Activated CD8-positive, alpha-beta T cell treated with anti-CD3 and anti-CD28 coated beads for 36 hours (primary cell): ENCODE measurements at places on chromosomes 12 and 14.

GRCh38 chr12:16526693-16527092 lies 79.3 kb downstream of the LMO3 start:
- DNase-seq = no peak

DNA sequence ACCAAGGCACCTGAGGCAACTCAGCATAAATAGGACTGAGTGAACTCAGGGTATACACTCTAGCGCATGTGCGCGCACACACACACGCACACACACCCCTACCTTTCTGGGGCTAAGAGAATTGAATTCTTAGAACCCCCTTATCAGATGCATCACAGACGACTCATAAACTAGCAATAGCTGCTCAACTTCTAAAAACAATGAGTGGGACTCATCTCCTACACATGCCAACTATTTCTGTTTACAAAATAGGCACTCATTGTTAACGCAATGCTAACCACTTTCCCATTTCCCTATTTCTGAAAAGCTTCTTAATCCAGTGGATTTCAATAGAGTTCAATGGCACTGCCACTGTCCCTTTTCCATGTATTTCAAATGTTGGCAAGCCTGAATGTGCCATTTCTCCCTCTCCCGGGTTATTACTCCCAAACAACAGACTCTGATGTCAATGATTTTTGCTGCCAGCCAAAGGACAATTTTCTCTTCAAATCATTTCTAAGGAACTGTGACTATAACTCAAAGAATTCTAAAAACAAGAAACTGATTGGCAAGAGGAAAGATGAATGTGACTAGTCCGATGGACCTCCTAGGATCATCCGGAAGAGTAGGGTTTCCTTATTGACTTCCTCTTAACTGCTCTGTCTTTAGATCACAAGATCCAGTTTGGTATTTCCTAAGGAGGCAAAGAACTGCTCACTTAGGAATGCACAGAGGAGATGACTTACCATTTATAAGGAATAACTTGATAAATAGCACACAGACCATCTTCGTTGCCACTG lies 48.8 kb downstream of the SLC38A1 start:
- DNase-seq = peak; percentile 86

DNA sequence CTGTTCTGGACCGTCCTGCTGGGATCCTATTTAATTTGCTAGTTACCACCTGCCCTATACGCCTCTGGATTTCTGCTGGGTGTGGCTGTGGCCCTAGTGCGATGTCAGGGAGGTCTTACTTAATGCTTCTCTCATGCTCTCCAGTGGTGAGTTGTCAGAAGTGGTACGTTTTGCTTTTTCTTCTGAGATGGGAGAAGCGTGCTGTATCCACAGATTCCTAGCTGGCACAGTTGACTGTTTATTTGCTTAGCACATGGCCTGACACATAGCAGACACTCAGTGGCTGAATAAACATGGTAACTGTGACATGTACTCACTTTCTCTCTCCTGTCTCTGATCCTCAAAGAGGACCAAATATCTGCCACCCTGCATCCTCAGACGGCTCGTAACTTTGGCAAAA lies 107.3 kb downstream of the CACNA1C start:
- DNase-seq = no peak

DNA sequence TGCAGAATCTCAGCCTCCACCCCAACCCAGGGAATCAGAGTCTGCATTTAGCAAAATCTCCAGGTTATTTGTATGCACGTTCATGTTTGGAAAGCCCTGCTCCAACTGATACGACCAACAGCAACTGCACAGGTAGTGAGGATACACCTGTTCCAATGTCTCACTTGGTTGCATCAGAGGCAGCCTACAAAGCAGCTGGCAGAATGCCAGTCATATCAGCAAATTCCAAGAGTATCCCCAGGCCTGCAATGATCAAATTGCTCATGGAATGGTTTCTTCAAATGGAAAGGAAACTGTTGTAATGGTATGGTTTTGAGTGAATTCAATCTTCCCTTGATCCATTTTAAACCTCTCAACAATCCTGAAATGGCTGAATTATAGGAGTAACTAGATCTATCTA lies 75.4 kb downstream of the GRIP1 start:
- no peak for DNase-seq

DNA sequence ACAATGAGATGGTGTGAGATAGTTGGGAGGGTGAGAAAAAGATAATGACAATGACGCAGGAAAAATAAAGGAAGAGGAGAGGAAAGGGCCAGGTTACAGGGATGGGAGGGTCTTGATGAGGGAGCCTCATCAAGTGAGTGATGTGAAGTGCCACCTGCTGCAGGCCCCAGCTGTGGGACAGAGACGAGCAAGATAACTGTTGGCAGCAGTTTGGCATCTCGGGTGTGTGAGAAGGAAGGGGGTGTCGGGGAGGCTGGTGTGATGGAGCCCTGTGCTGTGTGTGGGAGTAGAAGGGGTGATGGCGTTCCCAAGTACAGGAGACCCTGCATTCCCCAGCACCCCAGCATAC lies 11.4 kb upstream of the TAC3 start:
- DNase-seq = peak; percentile 28

DNA sequence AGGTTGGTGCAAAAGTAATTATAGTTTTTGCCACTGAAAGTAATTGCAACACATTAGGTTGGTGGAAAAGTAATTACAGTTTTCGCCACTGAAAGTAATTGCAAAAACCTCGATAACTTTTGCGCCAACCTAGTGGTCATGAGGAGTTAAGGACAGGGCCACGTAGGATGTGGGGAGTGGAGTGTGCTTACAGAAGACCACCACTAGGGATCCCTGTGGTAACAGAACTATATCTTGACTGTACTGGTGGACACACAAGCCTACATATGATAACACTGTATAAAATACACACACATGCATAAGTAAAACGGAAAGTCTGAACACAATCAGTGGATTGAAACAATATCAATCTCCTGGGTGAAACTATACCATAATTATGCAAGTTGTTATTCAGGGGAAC lies 187.4 kb upstream of the ABCD2 start:
- peak; percentile 8 for DNase-seq

DNA sequence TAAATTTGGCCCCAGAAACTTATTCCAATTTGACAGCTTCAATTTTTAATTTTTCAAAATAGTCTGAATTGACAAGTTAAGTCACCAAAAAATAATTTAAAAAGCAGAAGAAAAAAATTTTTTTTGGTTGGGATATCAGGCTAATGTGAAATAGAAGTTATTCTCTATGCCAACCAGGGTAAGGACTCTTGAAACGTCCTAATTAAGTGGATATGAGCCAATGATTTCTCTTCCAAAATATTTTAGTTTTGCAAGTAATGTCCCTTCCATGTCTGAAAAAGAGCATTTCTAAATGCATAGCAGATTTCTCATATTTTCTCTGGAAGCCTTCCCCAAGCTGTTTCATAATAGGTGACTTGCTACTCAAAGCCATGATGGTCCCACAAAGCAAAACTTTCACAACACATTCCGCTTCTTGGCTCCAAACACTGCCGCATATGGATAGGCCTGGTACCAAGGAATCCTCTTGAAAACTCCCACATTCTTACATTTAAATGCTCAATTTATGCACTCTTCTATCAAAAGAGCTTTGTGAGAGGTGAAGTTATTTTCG lies 65.1 kb downstream of the SIX6 start:
- no peak for DNase-seq

DNA sequence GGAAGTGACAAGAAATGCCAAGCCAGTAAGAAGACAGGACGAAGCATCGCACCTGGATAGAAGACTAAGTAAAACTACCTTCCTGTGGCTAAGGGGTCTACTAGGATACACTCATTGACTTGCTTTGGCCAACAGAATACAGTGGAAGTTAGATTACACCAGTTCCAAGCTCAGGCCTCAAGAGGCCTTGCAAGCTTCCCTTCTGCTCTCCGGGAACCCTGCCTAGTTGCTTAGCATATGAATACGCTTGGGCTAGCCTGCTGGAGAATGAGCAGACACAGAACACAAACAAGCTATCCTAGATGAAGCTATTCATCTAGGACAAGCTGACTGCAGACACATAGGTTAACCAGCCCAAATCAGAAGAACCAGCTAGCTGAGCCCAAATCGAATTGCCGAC lies 97.0 kb downstream of the DPF3 start:
- no peak for DNase-seq

DNA sequence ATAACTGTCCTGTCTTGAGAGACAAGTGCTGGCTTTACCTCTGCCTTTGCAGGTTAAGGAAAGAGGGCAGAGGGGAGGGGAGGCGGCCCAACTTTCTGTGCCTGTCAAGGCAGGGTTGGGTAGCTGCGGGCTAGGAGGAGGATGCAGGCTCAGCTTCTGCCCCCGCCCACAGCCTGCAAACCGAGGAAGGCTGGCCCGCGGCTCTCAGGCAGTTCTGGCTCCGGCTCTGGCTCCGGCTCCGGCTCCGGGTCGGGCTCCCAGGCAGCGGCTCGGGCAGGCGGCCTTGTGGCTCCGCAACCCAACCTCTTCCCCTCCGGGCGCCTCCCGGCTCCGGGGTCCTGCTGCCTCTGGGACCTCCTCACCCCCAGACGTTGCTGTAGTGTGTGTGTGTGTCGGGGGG lies 92.9 kb downstream of the TMEM30B start:
- no peak for DNase-seq

- DNase-seq = no peak
Measured at GRCh38 chr12:87509237-87509820, 519.9 kb downstream of the C12orf50 start.

DNA sequence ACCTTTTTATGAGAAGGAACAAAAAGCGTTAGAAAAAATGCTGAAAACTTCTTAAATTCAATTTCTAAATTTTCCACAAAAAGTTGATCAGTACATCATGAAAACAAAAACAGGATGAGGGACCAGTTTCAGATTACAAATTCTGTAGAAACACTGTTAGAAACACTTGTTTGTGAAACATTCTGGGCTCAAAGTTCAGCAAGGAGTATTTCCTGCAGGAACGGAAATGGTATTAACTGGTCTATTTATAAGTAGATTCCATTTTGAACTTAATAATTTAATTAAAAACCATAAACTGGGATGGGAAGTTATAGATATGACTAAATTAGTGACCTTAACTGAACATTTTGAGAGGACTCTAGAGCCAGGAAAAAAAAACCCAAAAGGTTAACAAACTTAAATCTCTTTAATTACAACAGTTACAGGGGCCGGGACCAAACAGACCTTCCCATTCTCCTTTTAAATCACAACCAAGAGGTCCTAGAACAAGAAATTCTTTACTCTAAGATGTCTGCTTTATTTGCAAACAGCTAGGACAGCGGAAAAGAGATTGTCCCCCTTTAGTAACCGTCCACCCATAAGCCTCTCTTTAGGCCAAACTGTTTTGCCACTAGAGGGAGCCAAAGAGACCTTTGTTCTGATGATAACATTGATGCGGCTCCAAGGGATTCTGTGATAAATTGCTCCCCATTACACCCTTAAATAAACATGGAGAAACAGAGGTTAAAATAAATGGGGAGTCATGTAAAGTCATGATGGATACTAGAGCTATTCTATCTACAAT lies 69.0 kb upstream of the RERGL start:
- DNase-seq = peak; percentile 40

GRCh38 chr12:85653731-85654455 lies 182.3 kb downstream of the RASSF9 start:
- DNase-seq = no peak

GRCh38 chr12:69083689-69084088 lies 150.7 kb upstream of the CPM start:
- no peak for DNase-seq

DNA sequence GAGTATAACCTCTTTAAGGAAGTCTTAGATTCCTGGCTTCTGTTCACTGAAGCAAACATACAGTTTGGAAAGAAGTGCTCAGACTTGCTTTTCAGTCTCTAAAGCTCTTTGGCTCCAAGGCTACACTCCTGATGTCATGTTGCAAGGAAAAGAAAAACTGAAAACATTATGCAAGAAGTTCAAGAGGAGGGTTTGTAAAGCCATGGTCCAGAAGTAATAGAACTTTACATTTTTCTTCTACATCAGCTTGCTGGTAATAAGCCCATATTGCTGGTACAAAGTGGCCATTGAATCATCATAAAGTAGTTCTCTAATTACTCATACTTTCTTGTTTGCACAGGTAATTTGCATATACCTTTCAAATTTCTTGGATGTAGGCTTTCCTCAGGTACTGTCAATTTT lies 83.6 kb downstream of the BBS10 start:
- no peak for DNase-seq

DNA sequence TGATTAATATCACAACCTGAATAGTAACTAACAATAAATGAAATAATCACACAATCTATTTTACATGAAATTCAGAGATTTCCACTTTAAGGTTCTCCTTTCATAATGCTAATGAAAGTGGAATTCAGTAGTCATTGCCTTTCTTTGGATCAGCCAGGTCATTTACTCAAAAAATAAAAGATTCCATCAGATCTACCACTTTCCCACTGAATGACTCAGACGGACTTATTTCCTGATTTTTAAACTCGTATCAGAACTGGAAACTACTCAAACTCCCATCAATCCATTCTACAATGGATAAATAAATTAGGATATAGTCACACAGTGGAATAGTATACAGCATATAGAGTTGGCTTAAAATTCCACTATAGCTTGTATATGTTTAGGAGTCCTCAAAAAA lies 237.1 kb downstream of the MED13L start:
- DNase-seq = no peak

- DNase-seq = no peak
Measured at GRCh38 chr12:119949594-119949993, 39.4 kb upstream of the BICDL1 start.

DNA sequence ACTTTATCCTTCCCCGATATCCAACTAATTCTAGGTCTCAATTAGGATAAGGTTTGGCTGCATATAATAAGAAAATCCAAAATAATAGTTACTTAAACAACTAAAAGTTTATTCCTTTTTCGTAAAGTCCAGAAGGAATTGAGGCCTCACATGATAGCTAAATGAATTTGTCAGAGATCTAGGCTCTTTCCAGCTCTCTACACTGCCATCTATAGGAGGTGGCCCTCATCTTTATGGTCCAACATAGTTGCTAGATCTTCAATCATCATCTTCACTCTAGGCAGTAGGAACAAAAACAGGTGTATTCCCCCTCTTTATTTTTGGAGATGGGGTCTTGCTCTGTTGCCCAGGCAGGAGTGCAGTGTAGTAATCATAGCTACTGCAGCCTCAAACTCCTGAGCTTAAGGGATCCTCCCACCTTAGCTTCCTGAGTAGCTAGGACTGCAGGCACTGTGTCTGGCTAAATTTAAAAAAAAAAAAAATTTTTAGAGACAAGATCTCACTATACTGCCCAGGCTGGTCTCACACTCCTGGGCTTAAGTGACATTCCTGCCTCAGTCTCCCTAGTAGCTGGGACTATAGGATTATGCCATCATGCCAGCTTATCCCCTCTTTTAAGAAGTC lies 46.5 kb upstream of the SAV1 start:
- peak; percentile 13 for DNase-seq

GRCh38 chr12:50934981-50935807 lies 17.1 kb upstream of the HIGD1C start:
- no peak for DNase-seq

- no peak for DNase-seq
Measured at GRCh38 chr12:92608151-92609091, 94.4 kb upstream of the PLEKHG7 start.

DNA sequence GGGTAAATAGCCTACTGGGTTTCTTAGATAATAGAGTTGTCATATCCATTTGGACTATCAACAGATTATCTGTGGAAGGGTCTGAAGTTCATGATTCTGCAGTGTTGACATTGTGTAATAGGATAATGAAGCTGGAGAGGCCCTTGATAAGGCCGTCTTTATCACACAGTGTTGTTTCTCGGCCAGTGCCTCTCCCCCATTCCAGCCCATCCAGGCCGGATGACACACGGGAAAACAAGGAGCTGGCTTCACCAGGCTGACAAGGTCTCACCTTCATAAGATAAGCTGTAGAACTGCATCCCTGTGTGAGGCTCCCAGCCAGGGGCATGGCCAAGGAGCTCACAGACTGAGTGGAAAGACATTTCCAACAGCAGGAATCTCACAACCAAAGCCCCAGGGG lies 8.7 kb upstream of the EML1 start:
- DNase-seq = no peak
